Fibroblast of villous mesenchyme (primary cell): ENCODE measurements at places on chromosomes 12 and 14.

GRCh38 chr12:77047341-77048109 is 17.8 kb downstream of the E2F7 start:
- no peak for DNase-seq

- DNase-seq: no peak
Observed at GRCh38 chr14:62347562-62348011, 585.4 kb downstream of the SNAPC1 start.

DNA sequence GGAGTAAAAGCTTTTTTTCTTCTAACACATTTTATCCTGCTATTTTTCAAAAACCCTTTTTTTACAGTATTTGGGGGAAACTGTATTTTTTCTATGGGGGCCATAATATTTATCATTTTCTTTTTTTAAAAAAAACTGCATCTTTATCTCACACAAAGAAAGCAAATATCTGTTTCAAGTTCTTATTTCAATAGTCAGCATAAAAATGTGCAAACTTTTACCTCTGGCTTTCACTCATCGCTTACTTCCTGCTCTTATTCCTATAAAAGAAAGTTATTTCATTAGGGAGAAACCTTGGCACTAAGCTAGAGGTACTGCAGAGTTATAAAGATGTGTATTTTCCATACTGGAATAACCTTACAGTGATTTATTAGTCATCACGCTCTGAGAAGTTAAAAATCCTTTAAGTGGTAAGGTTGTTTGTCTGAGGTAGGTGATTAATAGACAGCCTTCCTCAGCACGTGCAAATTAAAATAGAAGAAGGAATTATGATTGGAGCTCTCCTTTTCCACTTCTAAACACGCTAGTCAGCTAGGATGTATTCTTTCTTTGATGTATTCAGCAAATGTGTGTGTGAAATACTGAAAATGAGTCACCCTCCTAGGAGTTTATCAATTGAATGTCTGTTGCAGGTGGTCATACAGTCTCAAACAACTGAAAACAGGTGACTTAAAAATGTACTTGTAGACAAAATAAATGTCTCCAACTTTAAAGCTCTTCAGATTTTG is 461.0 kb downstream of the GXYLT1 start:
- DNase-seq: no peak

GRCh38 chr14:28412077-28412476 is 354.5 kb upstream of the FOXG1 start:
- no peak for DNase-seq

DNA sequence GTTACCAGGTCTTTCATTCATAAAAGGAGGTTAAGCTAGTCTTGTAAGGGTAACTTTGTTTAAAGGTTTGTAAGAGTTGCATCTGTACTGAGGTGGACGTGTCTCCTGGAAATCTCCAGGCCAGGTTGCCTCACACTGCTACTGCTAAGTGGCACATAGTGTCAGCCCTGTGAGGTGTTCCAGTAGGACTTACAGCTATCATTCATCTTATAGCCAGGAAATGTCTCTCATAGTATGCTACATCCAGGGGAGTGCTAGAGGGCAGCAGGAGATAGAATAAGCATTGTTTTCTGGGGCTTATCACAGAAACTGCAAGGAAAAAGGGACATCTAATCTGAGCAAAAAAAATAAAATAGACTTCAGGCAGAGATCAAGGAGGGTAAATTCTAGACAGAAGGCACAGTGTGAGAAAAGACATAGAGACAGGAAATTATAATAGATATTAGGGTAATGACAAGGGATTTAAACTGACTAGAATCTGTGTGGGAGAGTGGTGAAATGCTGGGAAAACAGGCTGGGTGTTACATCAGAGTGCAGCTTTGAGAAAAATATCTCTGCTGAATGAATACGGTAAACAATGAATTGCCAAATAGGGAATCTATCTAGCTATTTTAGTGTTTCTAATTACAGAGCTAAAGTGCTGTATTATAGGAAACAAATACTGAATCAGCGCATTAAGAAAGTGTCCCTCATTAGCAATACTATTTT is 205.1 kb upstream of the ABCD2 start:
- peak; percentile 75 for DNase-seq

DNA sequence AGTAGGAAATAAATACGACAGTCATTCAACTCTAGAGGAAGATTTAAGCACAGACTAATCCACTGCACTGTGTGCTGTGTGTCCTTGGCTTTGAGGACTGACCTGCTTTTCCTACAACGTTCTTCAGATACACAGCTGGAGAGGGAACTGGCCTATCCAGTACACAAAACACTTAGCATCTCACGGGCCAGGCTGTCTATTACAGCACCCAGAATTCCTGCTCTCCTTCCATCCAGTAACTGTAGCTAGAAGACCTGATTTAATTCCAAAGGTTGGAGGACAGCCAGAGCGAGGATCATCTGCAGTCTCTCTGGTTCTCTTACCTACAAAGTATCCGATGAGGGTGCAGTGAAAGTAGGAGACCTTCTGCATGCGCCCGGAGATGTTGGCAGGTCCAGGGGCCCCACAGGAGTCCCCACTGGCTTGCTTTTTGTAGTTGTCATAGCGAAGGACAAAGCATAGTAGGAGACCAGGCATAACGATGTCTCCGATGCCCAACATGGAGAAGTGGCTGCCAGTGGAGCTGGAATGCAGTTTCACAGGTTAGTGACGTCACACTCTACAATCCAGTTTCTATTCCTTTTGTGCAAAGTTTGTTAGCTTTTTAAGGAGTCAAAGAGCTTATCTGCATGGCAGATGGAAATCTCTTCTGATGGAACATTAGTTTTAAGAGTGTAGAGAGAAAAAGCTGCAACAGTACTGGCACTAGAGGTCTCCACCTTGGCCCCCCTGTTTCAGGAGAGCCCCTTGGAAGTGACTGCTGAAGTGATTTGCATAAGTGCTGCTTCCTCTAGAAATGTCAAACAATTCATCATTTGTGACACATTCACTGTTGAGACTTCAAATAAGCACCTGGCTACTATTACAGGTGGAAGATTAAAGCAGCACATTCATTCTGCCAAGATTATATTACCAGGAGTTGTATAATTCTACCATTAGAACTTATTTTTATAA is 41.7 kb downstream of the ACADS start:
- no peak for DNase-seq

GRCh38 chr12:18849761-18850160 is 111.8 kb downstream of the CAPZA3 start:
- DNase-seq: no peak

- no peak for DNase-seq
Observed at GRCh38 chr14:86430853-86431252, 900.9 kb downstream of the FLRT2 start.

GRCh38 chr14:33602396-33602795 is 348.5 kb downstream of the EGLN3 start:
- DNase-seq: no peak

- DNase-seq: no peak
Observed at GRCh38 chr14:56118611-56119181, 485 bp downstream of the PELI2 start.

GRCh38 chr12:99911967-99912366 is 72.8 kb downstream of the ANKS1B start:
- peak; percentile 56 for DNase-seq

DNA sequence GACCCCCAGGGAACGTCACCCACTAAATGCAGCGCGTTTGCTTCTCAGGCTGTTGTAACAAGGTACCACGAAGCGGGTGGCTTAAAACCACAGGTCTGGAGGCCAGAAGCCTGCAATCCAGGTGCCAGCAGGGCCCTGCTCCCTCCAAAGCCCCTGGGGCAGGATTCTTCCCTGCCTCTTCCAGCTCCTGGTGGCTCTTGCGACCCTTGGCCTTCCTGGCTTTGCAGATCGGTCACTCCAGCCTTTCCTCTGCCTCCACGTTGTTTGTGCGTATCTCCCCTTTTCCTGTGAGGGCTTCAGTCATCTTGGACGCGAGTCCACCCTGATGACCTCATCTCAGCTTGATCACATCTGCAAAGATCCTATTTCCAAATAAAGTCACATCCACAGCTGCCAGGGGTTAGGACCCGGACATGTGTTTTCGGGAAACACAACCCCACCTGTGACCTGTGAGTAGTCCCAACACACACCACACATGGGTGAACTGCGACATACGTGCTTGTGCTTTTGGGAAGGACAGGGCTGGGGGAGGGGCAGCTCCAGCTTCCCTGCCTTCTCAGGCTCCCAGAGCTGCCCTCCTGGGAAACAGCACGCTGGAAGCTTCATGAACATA is 114.5 kb upstream of the NCOR2 start:
- DNase-seq: peak; percentile 81
